ENCODE measurements at places on chromosomes 7 and 10.

DNA sequence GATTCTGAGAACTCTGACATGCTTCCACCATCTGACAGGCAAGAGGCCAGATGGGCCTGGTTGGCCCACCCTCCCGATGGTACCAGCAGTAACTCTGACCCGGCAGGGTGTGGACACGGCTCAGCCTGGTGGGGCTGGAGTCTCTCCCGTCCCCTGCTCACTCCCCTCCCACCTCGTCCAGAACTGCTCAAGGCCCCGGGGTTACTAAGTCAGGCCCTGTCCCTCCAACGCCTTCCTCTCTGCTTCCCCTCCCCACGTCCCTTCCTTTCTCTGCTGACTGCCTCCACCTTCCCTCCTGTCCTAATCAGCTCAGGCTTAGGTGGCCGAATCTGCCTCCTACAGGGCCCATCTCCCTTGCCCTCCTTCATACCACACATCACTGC lies 12.5 kb downstream of the CALML5 start:
- no peak for DNase-seq

DNA sequence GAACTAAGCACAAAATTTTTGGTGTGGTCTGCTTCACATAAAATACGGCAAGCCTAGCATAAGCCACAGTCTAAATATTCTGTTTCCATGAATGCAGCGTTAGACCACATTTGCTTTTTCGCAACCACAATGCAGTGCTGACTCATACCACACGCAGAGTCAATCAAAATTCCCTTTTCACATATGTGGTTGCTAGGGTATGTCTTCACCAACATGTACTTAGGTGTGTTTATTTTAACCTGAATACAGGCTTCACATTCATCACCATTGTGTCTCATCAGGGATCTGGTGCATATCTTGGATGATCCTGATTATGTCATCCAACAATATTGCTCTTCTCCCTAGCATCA lies 90.8 kb downstream of the CHN2 start:
- peak; percentile 92 for DNase-seq

- no peak for DNase-seq
Observed at GRCh38 chr10:11959966-11960365, 82.6 kb downstream of the UPF2 start.

DNA sequence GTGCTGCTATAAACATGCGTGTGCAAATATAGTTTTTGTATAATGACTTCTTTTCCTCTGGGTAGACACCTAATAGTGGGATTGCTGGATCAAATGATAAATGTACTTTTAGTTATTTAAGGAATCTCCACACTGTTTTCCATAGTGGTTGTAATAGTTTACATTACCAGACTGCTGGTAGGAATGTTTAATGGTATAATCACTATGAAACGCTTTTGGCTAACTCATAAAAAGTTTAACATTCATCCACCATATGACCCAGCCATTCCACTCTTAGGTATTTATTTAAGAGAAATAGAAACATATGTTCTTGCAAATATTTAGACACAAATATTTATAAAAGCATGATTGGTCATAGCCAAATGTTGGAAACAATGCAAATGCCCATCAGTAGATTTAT lies 32.1 kb upstream of the TFEC start:
- no peak for DNase-seq

GRCh38 chr7:44306606-44307005 lies 18.8 kb downstream of the CAMK2B start:
- no peak for DNase-seq
